Lung microvascular endothelial cell (primary cell): ENCODE measurements at places on chromosomes 12 and 14. TPM values are rescaled to one million over a fixed set of nuclear protein-coding genes. Genes with fewer than 3 reads are reported as not detected.

- no peak for DNase-seq
These were observed 76.8 kb downstream of the PHLDA1 start for GRCh38 chr12:75954749-75955148.

DNA sequence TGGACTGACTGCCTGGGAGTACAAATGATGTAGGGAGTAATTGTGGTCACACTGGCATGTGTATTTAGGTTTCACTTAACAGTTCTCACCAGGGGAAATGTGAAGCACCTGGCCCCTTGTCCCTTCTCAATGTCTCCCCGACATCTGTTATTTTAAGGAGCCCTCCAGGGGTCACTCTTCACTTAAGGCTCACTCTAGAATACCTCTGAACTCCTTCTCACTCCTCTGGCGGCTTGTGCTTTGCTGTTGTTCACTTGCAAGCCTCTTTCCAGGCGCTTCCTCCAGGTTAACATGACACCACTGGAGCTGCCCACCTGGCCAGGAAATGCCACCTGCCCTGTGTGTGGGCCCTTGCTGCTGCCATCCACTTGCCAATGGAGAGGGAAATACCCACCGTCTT, 56.5 kb upstream of the GZMB start:
- no peak for DNase-seq

- DNase-seq = peak; percentile 47
These were observed 26.8 kb upstream of the CLIP1 start for GRCh38 chr12:122449317-122449716.

CATSPERB gene
- total RNA-seq = 3.6 TPM in 1 of 2 replicates, not detected in the other

CLEC2B gene
- total RNA-seq = 26.4 and 29.2 TPM in 2 replicates
